ENCODE measurements at places on chromosomes 7 and 10. TPM values are rescaled to one million over a fixed set of nuclear protein-coding genes. Genes with fewer than 3 reads are reported as not detected.

Gene TDRD1
- 0.78 TPM for total RNA-seq

Gene CTAGE6
- 1.2 TPM for total RNA-seq

DNA sequence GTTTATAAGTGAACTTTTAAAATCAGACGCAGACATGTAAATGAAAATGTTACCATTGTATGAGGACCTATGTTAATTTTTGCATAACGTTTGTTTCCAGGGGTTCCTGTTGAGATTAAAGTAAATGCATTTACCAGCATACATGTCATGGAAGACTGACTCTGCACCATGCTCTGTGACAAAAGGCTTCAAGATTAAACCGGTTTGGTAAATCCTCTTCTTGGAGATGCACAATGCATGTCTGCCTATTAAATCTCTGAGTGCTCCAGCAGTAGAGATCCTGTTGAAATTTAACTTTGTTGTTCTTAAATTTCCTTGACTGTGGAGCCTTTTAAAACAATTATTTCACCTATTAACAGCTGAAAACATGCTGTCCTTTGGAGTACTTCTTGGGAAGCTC is 36.5 kb upstream of the JAZF1 start:
- no peak overlapping the region for H3K4me3 ChIP-seq
- no peak overlapping the region for H3K27ac ChIP-seq
- no peaks in the 10 kb centered on the region for H3K36me3 ChIP-seq

DNA sequence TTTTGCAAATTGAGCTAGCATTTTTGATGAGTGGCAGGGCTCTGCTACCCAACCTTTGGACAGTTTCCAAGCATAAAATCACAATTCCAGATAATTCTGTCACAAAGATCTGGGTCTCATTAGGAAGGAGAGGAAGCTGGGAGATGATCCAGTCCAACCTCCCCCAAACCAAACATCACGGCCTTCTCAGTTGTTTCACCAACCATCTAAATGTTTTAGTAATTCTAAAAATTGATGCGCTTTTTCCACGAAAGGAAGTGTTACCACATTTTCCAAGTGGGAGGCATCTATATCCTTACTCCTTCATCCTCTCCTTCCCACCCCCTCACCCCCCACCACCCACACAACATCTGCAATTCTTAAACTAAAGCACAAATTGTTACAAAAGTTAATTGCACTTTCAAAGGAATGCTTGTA is 108.3 kb downstream of the EGFR start:
- H3K27ac ChIP-seq: peak overlapping the region; percentile 54
- peaks cover 3% of the 10 kb centered on the region for H3K4me1 ChIP-seq
- H3K36me3 ChIP-seq: no peaks in the 10 kb centered on the region
- no peaks in the 10 kb centered on the region for H3K27me3 ChIP-seq

DNA sequence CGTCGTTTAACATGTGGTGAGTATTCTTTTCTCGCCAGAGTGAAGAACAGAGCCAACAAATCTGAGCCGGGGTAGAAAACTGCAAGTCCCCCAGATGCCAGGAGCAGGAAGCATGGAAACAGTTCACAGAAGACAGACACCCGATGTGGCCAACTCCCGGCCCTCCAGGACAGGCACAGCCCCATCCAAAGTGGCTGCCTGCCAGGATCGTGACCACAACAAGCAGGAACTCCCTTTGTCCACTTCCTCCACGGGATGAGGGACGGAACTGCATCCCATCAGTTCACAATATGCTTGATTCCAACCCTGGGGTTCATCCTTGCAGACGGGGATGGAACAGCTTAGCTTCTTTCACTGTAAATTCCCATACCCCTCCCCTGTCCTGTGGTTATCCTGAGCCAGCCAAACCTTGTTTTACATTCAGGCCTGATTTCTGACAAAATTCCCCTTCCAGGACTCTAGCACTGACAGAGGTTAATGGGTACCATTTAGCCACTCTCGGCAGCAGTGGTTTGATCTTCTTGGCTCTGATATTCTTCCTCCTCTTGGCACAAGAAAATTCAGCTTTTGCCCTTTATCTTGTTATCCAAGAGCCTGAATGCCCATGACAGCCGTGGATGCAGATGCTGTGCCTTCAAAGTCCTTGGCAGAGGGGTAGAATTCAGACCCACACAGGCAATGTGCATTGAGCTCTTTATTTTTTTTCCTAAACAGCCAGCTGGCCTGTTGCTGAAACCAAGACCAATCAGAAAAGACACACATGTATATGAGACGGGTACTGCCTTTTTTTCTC is 105.5 kb upstream of the FAM204A start:
- DNase-seq: peak; percentile 73
- H3K36me3 ChIP-seq: no peaks in the 10 kb centered on the region
- H3K27ac ChIP-seq: no peak overlapping the region
- H3K4me1 ChIP-seq: no peaks in the 10 kb centered on the region
- no peaks in the 10 kb centered on the region for H3K27me3 ChIP-seq

DNA sequence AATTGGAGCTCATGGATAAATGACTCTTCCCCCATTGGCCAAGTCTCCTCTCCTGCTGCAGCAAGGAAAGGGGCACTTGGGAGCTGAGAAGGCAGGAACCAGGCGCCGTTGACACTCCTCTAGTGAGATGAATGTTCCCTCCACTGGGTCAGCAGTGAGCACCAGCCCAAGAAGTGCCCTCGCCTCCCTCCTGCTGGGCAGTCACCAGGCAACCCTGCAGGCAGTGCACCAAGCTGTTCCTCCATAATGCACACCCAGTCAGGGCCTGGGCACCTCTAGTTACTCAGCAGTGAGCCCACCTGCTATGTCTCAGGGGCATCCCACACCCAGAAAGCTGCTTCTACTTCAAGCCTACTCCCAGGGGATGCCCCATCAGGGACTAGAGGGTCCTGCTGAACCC is 84.3 kb downstream of the KCNMA1 start:
- no peaks in the 10 kb centered on the region for H3K27me3 ChIP-seq
- H3K4me3 ChIP-seq: no peak overlapping the region
- peaks cover 3% of the 10 kb centered on the region for H3K4me1 ChIP-seq
- no peak for DNase-seq
- peak overlapping the region; percentile 47 for H3K27ac ChIP-seq
- H3K36me3 ChIP-seq: no peaks in the 10 kb centered on the region
